ENCODE measurements at places on chromosomes 7 and 10.

DNA sequence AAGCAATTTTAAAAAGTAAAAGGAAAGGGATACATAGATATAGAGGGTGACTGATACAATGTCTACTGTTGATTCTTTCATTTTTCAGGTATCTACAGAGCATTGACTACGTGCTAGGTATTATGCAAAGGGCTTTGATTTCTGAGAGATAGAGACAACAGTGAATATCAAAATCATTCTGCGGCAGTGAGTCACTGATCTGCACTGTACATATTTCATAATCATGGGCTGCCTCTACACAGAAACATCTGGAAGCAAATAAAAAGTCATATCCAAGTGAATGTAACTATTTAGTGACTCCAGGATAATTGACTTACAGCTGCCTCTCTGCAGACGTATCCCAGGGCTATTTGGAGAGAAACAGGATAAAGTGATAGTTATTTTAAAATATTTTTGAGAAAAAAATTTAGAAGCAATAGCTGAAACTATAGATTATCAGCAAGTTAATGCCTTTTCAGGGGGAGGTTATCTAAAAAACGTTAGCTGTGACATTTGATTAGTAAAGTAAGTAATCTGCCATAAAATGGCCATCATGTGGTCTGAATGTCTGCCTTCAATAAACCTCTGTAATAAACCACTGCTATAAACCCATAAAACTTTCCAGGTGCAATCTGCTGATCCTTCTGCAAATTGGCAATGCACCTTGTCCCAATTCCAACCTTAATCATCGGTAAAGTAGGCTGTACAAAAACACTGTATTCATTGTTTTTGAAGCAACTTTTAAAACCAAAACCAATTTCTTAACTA lies 43.7 kb downstream of the CPXM2 start:
- no peak for DNase-seq

DNA sequence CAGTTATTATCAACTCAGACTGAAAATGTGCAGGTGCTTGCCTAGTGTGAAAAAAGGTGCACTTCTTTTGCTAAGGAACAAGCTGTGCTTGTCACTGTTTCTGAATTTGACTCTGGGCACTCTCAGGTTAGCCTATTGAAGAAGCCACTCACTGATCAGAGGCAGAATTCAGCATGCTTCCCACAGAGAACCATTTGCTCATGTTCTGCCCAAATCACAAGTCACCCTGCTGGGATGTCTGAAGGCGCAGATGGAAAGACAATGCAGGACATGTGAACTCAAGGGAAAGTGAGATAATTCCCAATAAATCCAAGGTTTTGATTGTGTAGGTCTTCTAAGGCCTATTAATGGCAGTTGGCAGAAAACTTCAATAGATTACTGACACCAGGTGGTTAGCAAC lies 47.8 kb upstream of the CSTF2T start:
- DNase-seq: no peak

- DNase-seq: no peak
Measured at GRCh38 chr7:150435390-150436073, 14.9 kb upstream of the GIMAP8 start.

DNA sequence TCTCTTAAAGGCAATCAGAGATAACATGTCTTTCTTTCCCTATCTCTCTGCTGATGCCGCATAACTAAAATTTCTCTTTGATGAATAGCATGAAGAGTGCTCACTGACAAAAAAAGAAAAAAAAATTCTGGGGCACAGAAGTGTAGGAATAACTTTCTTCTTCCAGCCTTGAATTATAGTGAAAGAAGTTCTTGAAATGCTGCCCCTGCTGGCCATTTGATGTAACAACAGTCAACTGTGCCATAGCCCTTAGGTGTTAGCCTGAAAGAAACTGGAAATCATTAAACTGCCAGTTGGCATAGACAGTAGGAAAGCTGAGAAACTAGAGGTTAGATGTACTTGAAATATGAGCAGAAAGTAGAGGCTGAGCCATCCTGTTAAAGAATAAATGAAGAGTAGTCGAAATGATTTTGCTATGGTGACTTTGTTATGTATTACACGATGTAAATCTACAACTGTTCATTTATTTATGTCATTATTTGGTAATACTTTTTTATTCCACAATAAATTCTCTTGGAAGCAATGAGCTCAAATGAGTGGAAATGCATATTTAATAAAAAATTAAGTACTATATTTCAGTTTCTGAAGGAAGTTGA lies 48.3 kb upstream of the FAM171A1 start:
- DNase-seq: peak; percentile 26

GRCh38 chr7:127933146-127933545 lies 98.1 kb downstream of the LRRC4 start:
- peak; percentile 51 for DNase-seq

DNA sequence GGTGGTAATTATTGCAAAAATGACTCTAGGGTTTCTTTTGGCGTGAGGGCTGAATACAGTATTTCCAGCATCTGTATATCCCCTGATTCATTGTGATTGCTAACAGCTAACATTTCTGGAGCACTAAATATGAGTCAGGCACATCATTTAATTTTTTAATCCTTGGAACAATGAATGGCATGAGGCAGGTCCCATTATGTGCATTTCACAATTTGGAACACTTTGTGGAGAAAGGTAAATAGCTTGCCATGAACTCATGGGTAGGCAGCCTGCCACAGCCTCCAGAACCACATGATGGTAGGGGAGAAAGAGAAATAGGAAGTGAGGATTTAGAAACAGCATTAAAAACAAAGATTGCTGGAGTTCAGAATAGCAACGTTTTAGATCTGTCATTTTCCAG lies 1.7 kb downstream of the NPTX2 start:
- DNase-seq: no peak

GRCh38 chr10:13401142-13401541 lies 53.0 kb upstream of the SEPHS1 start:
- no peak for DNase-seq

DNA sequence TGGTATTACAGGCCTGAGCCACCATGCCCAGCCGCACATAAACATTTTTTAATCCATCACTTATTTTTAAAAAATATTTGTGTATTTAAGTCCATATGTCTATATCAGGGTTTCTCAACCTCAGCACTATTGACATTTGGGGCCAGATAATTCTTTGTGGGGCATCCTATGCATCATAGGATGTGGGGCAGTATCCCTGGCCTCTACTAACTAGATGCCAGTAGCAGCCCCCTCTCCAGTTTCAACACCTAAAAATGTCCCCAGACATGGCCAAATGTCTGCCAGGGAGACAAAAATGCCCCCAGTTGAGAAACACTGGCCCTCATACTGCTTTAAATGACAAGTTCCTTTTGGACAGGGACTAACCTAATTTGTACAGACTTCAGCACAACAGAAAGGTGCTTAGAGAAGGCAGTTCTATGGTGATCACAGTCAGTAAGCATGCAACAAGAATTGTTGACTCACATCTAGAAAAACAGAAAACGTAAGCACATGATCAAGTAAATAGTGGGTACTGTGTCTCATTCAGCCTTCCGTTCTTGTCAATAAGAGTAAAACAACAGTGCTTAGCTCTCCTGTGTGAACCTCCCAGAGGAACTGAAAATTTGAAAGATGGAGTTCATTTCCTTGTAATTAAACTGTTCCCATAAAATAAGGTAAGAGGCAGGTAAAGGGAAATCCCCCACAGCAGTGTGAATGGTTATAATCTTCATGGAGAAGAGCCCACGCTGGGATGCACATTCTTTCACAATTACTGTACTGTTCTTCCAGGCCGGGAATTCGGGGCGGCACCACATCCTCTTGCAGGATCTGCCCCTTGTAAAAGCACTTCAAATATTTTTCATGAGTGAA lies 17.3 kb upstream of the ADRB1 start:
- DNase-seq: peak; percentile 49

DNA sequence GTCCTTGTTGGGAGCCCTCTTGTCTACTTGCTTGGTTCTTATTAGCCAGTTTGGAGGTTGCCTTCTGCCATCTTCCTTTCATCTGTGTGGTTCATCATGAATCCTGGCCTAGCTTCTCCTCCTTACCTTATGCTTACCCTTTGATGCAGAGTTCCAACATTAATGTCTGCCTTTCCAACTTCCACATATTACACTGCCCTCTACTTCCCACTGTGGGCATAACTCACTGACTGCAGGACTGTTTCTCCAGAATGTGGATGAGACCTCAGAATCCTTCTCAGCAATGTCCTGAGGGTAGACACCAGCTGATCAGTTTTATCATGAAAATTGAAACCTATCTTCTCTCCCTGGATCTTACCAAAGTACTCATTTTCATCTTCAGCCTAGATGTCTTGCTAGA lies 491.0 kb downstream of the LRMDA start:
- DNase-seq: peak; percentile 23

GRCh38 chr10:110746254-110746826 lies 102.2 kb downstream of the RBM20 start:
- DNase-seq: peak; percentile 56

- no peak for DNase-seq
Measured at GRCh38 chr10:82397854-82398253, 522.9 kb downstream of the NRG3 start.

DNA sequence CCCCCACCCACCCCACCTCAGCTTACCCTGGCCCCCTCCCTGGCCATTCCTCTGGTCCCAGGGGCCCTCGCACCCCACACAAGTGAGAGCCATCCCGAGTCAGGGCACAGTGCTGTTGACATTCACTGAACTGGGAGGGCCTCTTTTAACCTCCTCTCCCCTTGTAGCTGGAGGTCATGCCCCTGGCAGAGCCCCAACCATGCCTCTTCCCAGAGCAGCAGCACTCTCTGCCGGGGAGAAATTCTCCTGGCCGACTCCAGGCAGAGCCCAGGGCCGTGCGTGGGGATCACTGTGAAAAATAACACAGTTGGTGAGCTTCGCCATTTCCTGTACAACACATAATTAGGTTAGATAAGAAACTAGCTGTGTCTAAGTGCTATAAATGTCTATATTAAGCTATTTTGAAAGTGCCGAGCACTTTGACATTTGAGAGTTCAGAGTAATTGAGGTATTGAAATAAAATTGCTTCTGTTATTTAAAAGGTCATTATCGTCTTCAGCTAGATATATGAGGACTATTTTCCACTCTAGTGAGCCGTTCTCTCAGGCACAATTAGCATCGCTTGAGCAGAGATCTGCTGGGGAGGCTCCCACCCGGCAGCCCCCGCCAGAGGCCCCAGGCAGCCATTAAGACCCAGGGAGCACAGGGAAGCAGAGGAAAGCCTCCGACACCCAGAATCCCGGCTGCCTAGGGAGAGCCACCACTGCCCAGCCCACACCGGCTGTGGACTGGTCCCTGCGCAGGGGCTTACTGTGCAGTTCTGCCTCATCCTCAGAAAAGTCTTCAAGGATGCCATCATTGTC lies 62.4 kb upstream of the LRRC18 start:
- DNase-seq: no peak

GRCh38 chr7:101066833-101067177 lies 18.5 kb upstream of the TRIM56 start:
- DNase-seq: no peak

GRCh38 chr10:92187101-92187500 lies 103.8 kb downstream of the CPEB3 start:
- no peak for DNase-seq

- no peak for DNase-seq
Measured at GRCh38 chr10:72174297-72174662, 41.5 kb upstream of the ANAPC16 start.

GRCh38 chr7:29204491-29205272 lies 10.1 kb downstream of the CHN2 start:
- DNase-seq: no peak

GRCh38 chr7:132464740-132465139 lies 111.5 kb downstream of the PLXNA4 start:
- DNase-seq: peak; percentile 85

DNA sequence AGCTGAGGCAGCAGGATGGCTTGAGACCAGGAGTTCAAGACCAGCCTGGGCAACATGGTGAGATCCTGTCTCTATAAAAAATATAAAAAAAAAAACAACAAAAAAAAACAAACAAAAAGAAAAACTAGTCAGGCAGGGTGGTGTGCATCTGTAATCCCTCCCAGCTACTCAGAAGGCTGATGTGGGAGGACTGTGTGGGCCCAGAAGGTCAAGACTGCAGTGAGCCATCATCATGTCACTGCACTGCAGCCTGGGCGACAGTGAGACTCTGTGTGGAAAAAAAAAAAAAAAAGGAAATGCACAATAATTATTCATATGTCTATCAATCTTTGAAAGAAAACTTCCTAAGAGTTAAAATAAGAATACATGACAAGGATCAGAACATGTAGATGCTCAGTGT lies 178.3 kb downstream of the SEM1 start:
- DNase-seq: no peak

DNA sequence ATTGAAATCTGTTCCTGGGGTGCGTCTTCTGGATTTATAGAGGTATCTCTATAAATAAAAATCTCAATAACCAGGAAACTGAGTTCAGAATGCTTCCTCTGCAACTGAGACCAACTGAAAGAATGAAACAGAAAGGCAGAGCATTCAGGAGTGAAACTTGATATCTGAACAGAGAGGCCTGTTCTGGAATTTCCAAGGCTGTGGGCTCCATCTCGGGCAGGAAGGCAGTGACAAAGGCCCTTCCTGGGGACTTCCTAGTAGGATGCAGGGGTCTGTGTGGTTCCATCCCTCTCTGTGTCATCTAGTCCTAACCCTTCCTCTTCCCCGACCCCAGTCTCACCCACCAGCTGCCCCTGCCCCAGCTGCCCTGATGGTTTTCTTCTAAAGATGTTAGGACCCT lies 52.0 kb downstream of the JCAD start:
- no peak for DNase-seq

GRCh38 chr10:111360260-111360925 lies 283.6 kb downstream of the ADRA2A start:
- no peak for DNase-seq

GRCh38 chr7:68107261-68107660 lies 1110.6 kb downstream of the TYW1 start:
- DNase-seq: no peak

- no peak for DNase-seq
Measured at GRCh38 chr10:21473135-21473534, 52.3 kb downstream of the SKIDA1 start.

DNA sequence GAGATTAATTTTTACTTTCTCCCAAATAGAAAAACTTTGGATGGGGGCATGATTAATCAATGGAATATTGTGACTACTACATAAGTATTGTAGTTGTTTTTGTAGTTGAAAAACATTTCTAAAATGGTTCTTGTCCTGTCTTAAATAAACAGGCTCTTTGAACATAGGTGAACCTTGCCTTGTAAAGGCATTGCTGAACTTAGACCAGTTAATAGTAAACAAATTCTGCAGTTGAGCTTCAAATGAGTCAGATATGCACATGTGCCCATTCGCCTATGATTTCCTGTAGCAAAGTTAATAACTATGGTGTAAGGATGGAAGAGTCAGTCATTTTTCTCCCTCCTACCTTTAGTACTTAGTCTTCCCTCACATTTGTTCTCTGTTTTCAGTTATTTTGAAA lies 22.6 kb downstream of the CUTC start:
- no peak for DNase-seq

- peak; percentile 70 for DNase-seq
Measured at GRCh38 chr7:37833107-37833817, 15.1 kb upstream of the NME8 start.

- no peak for DNase-seq
Measured at GRCh38 chr7:128913870-128914565, 3.5 kb upstream of the KCP start.

GRCh38 chr10:127085957-127086356 lies 110.4 kb downstream of the INSYN2A start:
- DNase-seq: no peak
